ENCODE measurements at places on chromosomes 16 and 17.

DNA sequence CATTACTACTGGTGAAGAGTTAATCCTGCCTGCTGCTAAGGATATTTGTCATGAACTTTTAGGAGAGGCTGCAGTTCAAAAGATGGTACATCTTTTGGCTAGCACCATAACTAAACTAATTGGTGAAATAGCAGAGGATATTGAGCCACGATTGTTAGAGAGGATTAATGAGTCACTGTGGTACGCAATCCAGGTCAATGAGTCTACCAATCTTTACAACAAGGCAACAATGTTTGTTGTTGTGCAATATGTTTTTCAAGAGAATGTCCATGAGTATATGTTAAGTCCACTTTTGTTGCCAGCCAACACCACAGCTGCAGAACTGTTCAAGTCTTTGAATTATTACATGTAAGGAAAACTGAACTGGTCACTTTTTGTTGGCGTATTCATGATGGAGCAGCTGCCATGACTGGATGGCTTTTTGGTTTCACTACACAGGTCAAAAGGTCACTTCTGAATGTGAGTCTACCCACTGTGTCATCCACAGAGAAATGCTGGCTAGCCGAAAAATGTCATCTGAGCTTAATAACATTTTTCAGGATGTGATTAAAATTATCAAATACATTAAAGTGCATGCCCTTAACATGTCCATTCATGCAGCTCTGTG is 402.6 kb upstream of the KIF2B start:
- no peak for DNase-seq

DNA sequence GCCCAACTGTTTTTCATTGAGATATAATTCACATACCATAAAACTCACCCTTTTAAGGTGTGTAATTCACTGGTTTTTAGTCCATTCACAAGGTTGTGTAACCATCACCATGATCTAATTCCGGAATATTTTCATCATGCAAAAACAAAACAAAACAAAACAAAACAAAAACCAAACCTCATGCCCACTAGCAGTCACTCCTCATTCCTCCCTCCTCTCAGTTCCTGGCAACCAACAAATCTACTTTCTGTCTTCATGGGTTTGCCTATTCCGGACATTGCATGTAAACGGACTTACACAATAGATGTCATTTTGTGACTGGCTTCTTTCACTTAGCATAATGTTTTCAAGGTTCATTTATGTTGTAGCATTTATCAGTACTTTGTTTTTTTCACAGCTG is 4.5 kb upstream of the NOD2 start:
- DNase-seq: no peak

- DNase-seq: no peak
Measured at GRCh38 chr17:39450051-39450450, 1.0 kb downstream of the MED1 start.

DNA sequence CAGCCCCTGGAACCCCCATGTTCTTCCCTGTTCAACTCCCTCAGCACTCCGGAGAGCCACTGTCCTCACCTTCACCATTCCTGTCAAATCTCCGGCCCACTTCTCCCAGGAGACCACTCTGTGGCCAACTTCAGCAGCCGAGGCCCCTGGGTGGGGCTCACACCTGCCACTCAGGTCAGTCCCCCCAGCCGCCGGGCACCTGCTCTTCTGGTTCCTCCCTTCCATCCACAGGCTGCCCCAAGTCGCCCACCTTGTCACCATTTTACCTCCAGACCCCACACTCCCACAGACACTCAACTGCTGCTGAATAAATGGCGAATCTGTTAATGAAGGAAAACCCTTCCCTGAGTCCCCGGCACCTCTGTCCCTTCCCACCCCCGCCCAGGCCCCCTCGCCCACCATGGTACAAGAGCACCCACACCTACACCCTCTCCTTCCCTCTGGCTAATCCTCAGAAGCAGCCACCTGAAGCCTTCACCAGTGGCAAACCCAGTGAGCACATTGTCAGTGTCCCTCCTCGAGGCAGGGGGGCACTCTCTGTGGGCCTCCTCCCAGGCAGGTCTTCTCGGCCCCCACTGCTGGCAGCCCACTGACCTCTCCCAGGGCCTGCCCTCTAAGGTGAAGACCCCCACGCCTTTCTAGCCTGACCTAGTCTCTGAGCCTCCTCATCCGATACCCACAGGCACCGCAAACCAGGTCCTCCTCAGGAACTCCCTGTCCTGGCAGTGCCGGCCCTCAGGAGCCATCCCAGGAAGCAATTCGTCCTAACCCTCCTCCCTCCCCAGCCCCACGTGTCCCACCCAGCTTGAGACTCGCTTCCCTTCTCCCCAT is 8.2 kb downstream of the CANT1 start:
- DNase-seq: no peak

DNA sequence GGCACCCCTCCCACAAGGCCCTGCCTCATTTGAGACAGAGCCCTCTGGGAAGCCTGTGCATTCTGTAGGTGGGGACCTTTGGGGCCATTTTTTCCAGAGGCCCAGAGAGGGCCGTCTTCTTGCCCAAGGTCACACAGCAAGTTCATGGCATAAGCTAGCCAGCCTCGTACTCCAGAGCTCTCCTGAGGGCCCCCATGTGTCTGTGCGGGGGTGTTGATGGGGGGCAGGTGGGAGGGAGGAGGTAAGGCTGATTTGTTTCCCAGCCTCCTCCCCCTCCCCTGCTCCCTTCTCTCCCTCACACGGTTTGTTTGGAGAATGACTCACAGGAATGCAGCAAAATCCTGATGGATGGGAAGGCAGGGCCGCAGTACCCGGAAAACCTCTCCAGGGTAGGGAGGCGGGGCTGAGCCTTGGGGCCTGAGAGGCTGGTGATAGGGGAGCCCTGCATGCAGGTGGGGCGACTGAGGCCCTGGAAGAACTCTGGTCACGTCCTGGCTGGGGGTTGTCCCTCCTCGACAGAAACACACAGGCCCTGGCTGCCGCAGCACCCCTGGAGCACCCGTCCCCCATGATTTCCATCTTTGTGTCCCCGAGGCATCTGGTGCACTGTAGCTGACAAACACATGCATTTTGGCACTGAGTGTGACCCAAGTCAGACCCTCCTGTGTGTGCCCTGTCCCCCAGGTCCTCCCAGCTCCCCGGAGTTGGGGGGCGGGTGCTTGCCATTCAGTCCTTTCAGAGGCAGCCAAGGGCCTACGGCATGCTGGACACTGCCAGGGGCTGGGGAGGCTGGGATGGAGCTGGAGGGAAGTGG is 29.7 kb downstream of the RAI1 start:
- DNase-seq: peak; percentile 81

GRCh38 chr16:70529051-70529777 is 5.6 kb downstream of the SF3B3 start:
- DNase-seq: peak; percentile 72

DNA sequence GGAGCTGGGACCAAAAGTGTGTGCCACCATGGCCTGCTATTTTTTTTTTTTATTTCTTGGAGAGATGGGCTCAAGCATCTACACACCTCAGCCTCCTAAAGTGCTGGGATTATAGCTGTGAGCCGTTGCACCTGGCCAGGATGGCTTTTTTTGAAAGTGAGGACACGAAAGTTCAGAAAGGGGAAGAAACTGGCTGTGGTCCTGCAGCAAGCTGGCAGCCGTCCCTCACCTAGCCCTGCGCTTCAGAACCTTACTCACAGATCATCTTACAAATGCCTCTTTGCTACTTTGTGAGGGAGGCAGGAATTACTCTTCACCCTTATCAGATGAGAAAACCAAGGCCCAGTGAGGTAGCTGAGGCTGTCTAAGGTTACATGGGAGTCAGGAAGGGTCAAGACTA is 4.5 kb upstream of the PPY start:
- DNase-seq: no peak

DNA sequence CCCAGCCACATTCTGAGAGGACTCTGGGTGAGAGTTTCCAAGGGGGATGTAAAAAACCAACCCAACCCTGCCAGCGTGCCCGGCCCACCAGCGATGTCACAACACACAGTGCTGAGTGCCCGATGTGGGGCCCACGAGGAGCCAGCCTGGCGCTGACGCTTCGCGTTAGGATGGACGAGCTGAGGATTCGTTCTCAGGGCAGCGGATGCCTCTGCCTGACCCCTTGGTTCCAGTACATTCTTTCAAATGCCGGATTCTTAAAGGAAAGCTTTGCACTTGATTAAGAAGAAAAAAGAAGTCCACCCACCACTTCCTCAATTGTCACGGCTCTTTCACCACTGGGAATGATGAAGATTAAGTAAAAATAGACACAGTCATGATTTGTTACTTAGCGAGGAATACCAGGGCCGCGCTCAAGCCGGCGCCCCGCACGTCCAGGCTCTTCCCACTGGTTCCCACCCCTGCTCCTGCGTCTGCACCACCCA is 79.4 kb downstream of the IRF8 start:
- no peak for DNase-seq

DNA sequence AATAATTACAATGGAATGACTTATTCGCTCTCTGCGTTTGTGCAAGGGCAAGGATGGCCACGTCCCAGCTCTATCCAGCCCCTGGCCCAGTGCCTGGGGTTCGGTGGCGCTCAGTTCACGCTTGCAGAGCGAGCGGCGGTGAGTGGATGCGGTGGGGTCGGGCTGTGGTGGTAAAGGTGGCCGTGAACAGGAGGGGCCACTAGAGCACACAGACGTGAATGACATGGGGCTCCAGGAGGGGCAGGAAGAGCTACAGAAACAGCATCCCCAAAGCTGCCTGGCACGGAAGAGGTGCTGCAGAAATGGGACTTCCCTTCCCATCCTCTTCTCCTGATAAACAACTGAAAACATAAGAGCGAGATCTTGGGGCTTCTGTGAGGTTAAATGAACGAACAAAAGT is 28.4 kb downstream of the IRF8 start:
- DNase-seq: no peak

GRCh38 chr17:29060475-29060874 is 17.5 kb downstream of the PIPOX start:
- no peak for DNase-seq

DNA sequence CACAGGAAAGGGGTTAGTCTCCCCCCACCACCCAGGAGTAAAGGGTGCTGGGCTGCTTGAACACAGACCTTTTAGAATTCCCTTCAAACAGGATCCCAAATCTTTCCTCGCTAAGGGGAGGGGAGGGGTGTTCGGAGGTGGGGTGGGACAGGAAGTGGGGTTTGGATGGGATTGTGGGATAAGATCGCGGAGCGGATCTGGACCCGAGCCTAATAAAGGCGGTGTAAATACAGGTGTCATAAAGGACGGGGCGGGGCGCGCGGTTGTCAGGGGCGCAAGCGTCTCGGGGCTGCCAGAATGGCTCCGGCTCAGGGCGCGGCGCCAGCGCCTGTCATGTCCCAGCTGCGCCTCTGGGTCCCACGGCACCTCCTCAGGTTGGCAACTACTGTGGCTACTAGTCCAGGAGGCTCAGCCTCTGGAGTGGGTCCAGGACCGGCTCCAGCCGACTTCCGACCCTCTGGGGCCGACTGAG is 59.8 kb upstream of the FBXO47 start:
- DNase-seq: peak; percentile 19

GRCh38 chr17:15049795-15050160 is 215.3 kb downstream of the PMP22 start:
- DNase-seq: no peak

GRCh38 chr17:66191593-66192377 is at the start of gene CEP112:
Gene CEP112 (minus strand): TSS chr17:66192133.
- DNase-seq: peak; percentile 54

DNA sequence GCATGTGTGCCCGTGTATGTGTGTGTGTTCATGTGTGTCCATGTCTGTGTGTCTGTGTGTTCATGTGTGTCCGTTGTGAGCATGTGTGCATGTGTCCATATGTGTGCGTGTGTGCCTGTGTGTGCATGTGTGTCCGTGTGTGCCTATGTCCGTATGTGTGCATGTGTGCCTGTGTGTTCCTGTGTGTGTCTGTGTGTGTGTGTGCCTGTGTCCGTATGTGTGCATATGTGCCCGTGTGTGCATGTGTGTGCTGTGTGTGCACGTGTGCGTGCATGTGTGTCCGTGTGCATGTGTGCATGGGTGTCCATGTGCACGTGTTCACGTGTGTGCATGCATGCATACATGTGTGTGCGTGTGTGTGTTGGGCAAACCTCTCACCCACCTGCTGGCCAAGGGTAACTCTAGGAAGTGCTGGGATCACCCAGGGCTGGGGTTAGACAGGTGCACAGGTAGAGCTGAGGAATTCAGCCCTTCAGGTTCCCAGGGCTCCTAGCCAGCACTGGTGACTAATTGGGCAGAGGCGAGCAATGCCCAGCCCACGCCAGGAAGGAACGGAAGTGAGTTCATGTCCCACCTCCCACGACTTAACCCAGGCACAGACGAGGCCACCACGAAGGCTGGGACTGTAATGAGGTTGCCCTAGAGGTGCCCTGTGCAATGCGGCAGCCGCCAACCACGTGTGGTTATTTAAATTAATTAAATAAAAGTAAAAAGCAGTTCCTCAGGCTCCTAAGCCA is 8.2 kb upstream of the CSNK1D start:
- no peak for DNase-seq

DNA sequence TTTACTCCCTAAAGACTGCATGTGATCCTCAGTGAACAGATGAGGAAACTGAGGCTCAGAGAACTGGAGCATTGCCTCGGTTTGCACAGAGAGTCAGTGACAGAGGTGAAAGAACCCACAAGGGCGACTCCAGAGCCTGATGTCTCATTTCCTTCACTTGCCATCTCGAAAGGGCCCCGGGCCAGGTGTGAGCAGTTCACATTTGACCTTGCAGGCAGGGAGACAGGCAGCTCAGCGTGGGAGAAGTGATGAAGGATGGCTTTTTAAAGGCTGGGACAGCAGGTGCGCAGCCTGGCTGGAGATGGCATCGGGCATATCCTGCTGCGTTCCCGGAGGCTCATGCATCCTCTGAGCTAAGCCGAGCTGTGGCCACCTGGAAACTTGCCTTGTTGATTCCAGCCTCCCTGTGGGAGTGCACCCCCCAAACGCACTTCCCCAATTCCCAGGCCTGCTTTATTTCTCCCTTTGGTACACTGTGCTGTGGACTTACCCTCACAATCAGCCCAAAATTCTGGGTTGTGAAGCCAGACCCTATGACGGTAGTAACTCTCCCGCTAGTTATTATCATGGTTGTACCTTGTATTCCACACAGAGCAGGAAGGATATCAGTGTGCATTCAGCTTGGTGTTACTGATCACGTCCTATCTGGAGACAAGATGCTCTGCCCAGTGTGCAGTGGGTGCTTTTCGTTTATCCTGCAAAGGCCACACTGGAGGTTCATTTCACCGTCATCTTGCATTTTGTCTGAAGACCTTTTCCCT is 753.2 kb upstream of the EEF2KMT start:
- no peak for DNase-seq

DNA sequence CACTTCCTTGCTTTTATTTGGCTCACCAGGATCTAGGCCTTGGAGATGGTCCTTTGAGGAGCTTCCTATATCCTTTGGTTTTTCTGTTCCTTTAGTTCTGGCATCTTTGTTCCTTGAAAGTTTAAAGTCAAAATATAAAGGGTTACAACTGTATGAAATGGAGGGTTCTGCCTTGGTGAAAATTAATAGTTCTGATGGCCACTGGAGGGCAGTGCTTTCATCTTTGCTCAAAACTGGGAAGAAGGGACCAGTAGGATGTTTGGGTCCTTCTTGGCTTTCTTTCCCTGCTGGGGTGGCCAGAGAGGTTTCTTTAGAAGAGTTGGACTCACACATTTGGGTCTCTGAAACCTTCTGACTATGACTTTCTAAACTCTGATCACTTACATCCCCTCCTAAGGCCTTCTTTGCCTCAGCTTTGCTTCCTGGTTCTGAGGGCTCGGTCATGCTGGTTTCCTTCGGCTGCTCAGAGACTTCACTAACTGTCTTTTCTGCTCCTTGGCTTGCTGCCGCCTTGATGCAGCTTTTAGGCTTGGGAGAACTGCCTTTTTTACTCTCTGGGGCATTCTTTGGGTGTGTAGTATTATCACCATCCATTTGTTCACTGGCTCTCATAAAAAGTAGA is 10.9 kb upstream of the ITGA2B start:
- DNase-seq: peak; percentile 26

GRCh38 chr16:77169650-77170236 is 21.2 kb upstream of the MON1B start:
- DNase-seq: peak; percentile 9

GRCh38 chr17:19019041-19019941 is 14.7 kb upstream of the FAM83G start:
- no peak for DNase-seq
